ENCODE measurements at places on chromosomes 2 and 18. TPM values are rescaled to one million over a fixed set of nuclear protein-coding genes. Genes with fewer than 3 reads are reported as not detected.

MBOAT2 gene
- polyA plus RNA-seq, result 92.5 TPM

POLE4 gene
- 89.9 TPM for polyA plus RNA-seq

COPS7B gene
- polyA plus RNA-seq, result 57.6 TPM

SKA1 gene
- polyA plus RNA-seq, result 18.3 TPM

CHST9 gene
- not detected for polyA plus RNA-seq

TLX2 gene
- polyA plus RNA-seq, result not detected

CLEC4F gene
- not detected for polyA plus RNA-seq

GPR55 gene
- not detected for polyA plus RNA-seq

SULT1C2 gene
- polyA plus RNA-seq, result 1.1 TPM

SKOR2 gene
- not detected for polyA plus RNA-seq

HSBP1L1 gene
- 4.4 TPM for polyA plus RNA-seq

PAIP2B gene
- polyA plus RNA-seq, result 8.0 TPM

EML6 gene
- 0.36 TPM for polyA plus RNA-seq

SCYGR4 gene
- not detected for polyA plus RNA-seq

GNAL gene
- polyA plus RNA-seq, result 9.3 TPM

LONRF2 gene
- 0.36 TPM for polyA plus RNA-seq

ATOH8 gene
- 6.3 TPM for polyA plus RNA-seq

DNER gene
- not detected for polyA plus RNA-seq

TCF23 gene
- not detected for polyA plus RNA-seq

CPO gene
- not detected for polyA plus RNA-seq
